Stimulated activated CD8-positive, alpha-beta memory T cell treated with anti-CD3 and anti-CD28 coated beads, Interleukin-15, amount 100 ng/mL, for 4 hours (primary cell): ENCODE measurements at places on chromosomes 5 and 9.

DNA sequence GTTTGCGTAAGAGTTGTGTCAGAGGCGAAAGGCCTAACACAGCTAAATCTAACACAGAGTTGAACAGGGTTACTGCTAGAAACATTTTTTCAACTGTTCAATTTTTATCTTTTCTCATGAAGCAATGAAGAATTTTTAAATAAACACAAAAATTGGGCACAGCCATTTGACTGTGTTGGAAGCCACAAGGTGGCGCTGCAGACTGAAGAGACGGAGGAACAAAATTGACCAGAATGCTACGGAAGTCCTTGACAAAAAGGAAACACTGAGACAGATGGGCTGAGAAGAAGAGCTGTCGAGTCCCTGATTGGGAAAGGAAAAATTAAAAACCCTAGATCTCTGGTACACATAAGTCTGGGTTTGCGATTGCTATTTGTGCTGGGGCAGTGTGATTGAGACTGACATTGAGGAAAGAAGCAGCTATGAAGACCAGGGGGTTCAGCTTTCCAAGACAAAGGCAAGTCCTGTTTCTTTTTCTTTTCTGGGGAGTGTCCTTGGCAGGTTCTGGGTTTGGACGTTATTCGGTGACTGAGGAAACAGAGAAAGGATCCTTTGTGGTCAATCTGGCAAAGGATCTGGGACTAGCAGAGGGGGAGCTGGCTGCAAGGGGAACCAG lies at the start of gene PCDHB9:
PCDHB9 (plus strand) TSS at position 265 of the 616 bp plus-strand sequence; CDS start at position 423, 158 bp downstream.
- no peak for DNase-seq

DNA sequence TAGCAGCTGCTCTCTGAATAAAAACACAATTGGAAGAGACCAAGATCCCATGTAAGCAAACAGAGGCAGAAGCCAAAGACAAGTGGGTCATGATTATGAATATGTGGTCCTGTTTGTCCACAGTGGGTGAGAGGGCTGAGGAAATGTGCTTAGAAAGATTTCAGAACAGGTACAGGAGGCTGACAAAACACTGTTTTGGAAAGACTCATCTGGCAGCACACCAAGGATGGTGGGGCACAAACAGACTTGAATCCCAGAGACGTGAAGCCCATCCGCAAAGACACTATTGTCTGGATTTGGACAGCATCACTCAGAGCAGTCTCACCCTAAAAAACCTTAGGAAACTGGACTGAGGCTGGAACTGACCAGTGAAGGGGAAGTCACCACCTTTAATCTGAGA lies 85.0 kb downstream of the ADRB2 start:
- no peak for DNase-seq

DNA sequence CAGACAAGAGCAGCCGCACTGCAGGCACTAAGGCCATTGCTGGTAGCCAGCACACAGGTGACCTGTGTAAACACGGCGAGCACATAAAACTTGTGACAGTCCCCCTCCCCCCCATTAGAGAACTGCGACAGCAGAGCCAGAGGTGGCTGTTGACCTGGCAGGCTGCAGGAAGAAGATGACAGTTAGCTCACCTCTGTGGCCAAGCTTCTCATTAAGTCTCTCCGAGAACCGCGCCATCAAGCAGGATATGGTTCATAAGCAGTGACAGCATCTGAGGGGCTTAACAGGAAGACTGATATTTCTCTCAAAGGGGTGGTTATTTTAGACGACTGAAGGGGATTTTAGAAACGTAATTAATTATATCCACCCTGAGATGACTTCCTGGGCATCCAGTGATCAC lies 5.2 kb downstream of the SURF4 start:
- no peak for DNase-seq

DNA sequence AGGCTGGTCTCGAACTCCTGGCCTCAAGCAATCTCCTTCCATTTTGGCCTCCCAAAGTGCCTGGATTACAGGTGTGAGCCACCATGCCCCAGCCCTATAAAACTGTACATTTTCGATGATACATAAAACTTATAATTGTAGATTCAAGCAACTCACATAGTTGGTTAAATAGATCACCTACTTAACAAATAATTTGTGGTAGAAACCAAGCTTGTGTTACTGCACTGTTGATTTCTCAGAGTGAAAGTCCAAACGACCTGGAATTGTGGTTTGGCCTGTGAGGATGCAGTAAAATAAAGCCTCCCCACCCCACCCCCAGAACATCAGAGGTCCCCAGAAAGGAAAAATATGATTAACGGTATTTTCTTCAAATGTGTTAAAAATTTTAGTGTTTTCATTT lies 92.7 kb downstream of the TRIO start:
- DNase-seq: no peak

GRCh38 chr9:134509281-134509680 lies 132.3 kb upstream of the COL5A1 start:
- DNase-seq: no peak

DNA sequence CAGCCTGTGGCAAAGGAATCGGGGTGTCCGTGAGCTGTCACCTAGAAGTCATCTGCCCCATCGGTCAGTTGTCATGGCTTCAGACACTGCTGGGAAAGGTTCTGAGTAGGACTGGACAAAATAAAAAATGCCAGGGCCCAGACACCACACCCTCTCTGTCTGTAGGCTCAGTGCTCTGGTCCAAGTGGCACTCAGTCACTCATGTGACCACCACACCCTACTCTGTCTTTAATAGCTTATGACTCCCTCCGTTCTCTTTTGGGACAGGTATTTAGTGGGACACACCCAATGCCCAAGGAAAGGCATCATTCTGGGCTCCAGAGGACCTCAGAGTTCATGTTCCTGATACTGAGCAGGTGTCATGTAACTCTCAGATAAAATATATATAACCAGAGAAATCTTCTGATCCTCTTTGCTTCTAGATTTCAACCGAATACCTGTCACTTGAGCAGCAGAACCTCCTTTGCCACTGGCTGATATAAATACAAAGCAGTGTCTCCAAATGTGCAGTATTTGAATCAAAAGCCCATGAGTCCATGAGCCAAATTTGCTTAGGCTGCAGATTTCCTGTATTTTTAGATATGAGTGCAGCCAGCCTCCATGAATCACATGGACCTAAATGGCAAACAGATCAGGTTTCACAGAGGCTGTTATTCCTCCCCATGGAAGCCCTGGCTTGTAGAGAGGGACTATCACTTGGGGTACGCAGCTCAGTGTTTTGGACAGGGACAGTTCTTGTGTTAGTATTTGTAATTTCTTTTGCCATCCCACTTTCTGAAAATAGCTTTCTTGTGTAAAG lies 272.0 kb downstream of the ARHGAP26 start:
- no peak for DNase-seq

DNA sequence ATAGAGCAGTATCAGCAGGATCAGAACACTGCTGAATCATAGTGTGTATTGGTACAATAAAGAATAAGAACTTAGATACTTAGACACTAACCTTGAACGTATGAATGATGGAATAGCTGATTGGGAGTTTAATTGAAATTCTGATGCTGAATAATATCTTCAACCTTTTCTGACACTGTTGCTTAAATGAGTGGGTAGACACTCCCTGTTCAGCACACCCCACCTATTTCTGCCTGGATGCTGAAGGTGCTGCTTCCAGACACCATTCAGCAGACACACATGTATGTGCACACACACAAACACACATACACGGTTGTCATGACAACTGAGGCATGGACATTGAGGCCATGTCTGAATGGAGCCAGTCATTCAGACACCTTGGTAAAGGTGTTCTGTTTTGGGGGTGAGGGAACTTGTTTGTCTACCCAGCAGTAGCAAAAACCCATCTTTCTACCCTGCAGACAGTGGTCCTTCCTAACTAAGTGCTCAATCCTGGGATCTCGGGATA lies 54.3 kb downstream of the TMEM215 start:
- no peak for DNase-seq

DNA sequence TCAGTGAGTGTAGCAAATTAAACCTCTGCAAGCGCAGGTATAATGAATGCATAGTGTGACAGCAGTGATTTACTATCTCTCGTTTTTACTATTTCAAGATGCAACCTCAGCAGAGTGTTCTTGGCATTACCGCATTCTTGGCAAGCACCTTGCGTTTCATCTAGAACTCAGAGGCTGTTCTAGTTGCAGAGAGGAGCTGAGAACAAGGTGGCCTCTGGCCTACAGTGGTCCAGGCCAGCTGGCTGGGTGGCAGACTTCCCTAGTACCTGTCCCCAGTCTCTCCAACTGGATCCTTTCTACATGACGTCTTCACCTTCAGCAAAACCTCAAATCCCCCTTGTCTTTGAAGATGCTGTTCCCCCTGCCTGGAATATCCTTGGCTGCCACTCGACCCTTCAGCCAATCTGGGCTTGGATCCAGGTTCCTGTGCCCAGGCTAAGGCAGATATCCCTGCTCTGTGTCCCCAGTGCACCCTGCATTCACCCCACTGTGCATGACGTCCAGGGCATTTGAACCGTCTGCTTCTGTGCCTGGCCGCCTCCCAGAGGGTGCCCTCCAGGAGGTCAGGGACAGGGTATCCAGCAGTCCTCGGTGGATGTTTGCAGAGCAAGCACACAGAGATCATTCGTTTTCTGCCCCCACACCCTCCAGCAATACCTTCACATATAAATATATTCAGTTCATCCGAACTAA lies 120.4 kb upstream of the CPEB4 start:
- no peak for DNase-seq

DNA sequence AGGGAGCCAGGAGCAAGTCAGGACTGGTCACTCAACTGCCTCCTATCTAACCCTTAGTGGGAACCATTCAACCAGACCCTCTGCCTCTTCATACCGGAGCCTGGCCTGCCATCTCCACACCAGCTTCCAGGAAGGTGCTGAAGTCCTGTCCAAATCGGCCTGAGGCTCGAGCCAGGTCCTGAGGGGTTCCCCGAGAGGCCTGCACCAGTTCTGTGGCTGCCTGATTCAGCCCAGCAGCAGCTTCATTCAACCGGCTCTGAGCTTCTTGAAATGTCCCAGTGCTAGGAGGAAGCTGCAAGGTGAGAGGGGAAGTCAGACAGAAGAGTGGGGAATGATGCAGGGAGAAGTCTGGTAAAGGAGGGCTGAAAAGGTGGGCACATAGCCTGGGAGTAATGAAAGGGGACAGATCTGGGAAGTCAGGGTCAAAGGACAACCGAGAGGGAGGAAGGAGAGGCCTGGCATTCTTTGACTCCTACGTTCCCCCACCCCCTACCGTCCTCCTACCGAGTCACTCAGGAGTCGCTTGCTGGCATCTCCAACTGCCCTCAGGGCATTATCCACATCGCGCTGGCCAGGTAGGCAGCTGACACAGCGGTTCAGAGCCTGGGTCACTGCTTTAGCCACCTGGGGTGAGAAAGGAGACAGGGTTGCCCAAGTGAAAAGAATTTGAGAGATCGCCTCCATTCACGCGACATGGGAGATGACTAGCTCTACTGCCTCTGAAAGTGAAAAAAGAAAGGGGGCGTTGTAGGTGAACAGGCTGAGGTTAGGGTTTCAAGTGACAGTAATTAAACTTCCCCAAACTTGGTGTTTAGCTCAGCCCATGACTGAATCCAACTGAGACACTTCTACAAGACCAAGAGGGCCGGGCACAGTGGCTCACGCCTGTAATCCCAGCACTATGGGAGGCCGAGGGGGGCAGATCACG lies 20.2 kb downstream of the TLN1 start:
- DNase-seq: no peak

- DNase-seq: no peak
These were observed 121.3 kb downstream of the LIFR start for GRCh38 chr5:38434966-38435705.

DNA sequence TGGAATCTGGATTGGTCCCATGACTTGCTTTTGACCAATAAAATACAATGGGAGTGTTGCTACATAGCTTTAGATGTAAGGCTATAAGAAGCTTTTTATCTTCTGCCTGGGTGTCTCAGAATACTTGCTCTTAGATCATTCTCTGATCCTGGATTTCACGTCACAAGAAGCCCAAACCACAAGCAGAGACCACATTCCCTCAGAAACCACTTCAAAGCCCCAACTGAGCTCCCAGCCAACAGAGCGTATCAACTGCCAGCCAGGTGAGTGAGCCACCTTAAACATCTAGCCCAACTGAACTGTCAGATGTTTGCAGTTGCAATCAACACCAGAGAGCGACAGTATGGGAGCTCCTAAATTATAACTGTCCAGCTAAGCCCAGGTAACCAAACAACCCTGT lies 687.1 kb downstream of the TLE1 start:
- no peak for DNase-seq

- no peak for DNase-seq
These were observed 17.2 kb downstream of the SGTB start for GRCh38 chr5:65704621-65705239.

DNA sequence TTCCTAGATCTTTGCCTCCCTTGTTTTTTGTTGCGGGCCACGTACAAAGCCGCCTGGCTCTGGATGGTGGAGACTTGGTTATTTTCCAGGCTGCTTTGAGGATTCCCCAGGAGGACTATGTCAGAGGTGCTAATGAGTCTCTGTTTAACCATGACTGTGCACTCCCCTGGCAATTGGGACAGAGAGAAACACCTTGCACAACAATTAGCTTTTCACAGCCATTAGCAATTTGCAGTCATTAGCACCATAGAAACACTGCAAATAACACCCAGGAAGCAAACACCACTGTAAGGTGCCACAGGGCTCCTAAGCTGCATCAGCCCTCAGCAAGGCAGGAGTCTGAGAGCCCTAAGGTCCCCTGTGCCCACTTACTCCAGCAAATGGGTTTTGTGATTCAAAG lies 201.0 kb upstream of the VLDLR start:
- DNase-seq: no peak

DNA sequence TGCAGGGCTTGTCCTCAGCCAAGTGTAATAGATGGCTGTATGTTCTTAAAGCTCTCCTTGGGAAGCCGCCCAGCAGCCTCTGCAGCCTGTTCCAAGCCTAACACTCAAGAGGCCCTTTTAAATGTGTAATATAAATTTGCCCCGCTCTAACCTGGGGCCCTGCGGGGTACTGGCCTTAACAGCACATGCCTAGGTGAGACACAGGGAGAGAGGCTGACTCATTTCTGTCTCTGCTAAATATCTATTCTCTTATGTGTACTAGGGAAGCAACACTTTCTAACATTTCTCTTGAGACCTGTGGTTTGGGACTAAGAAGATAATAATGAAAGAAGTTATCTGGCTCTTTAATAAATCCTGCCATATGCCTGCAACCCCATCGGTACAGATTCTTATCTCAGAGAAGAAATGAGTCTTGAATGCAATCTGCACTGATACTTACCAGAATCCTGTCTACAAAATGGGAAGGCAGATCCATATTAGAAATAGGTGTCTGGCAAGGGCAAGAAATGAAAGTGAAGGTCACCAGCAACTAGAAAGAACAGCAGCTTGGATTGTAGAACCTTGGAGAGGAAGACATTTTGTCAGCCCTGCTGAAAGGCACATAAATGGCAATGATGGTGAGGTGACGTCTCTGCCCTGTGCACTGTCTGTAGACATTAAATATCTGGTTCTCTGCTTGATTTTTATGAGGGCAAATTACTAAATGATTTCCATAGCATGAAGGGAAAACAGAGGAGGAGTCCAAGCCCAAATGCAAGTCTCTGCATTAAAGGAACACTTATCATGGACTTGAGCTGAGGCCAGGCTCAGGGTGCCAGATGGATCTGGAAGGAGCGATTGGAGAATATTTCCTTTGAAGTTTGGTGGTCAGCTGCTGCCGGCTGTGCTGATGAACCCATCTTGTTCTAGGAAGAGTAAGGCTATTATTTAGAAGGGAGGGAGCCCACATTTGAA lies 14.5 kb upstream of the TGFBI start:
- DNase-seq: no peak
